ENCODE measurements at places on chromosomes 6 and 20.

DNA sequence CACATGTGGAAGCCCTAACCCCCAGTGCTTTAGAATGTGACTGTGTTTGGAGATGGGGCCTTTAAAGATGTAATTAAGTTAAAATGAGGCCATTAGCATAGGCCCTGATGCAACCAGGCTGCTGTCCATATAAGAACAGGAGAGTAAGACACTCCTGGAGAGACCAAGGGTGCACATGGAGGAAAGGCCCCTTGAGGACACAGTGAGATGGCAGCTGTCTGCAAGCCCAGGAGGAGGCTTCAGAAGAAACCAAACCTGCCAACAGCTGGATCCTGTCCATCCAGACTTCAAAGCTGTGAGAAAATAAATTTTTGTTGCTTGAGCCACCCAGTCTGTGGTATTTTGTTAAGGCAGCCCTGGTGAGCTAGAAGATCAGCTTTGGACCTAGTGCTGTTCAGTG, 16.8 kb upstream of the SNRPB2 start:
- DNase-seq, result no peak

- no peak for DNase-seq
These were observed 222.7 kb upstream of the NOX3 start for GRCh38 chr6:155678361-155678760.

- no peak for DNase-seq
These were observed 7.1 kb downstream of the HSPA1B start for GRCh38 chr6:31834367-31835250.

DNA sequence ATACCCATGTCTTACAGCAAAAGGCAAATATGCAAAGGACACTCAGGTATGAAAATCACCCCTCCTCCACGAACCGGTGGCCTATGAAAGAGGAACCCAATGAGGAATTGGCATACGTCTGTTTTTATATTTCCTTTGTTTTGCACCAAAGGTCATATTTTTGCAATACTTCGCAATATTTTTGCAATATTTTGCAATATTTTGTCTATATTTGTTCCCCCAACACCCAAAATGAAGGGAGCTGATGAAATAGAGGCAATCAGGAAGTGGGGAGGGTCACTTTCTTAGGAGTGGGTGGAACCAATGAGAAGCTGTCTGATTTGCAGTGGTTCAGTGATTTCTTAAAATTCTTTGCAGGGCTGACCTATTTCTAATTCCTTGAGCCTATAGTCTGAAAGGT, 296.8 kb upstream of the TSHZ2 start:
- DNase-seq, result no peak

- DNase-seq, result no peak
These were observed 230.8 kb upstream of the PRSS16 start for GRCh38 chr6:27016689-27017088.

GRCh38 chr20:23086056-23086566, at the start of gene CD93:
Gene CD93 (minus strand): TSS chr20:23086324. CDS start chr20:23086192, 132 bp downstream.
- DNase-seq, result no peak

All from Panc1 (cell line).